ENCODE measurements at places on chromosomes 4 and X. TPM values are rescaled to one million over a fixed set of nuclear protein-coding genes. Genes with fewer than 3 reads are reported as not detected.

Gene RBM46
- not detected for total RNA-seq

Gene ZMAT1
- total RNA-seq = 9.2 TPM

Gene CDKL5
- 2.2 TPM for total RNA-seq

Gene PRDM8
- 3.3 TPM for total RNA-seq

Gene DTHD1
- 13.5 TPM for total RNA-seq

Gene BGN
- not detected for total RNA-seq

Gene SHROOM4
- not detected for total RNA-seq
